ENCODE measurements at places on chromosomes 3 and 15. TPM values are rescaled to one million over a fixed set of nuclear protein-coding genes. Genes with fewer than 3 reads are reported as not detected.

The PLXND1 gene
- 91.8 TPM for total RNA-seq

The PPP1R14D gene
- total RNA-seq, result not detected

The FSTL1 gene
- total RNA-seq, result 1,795 TPM

The TMEM108 gene
- total RNA-seq, result 0.32 TPM

The TMEM158 gene
- total RNA-seq, result 22.9 TPM

The CMTM8 gene
- not detected for total RNA-seq

The KLHL18 gene
- 22.9 TPM for total RNA-seq

DNA sequence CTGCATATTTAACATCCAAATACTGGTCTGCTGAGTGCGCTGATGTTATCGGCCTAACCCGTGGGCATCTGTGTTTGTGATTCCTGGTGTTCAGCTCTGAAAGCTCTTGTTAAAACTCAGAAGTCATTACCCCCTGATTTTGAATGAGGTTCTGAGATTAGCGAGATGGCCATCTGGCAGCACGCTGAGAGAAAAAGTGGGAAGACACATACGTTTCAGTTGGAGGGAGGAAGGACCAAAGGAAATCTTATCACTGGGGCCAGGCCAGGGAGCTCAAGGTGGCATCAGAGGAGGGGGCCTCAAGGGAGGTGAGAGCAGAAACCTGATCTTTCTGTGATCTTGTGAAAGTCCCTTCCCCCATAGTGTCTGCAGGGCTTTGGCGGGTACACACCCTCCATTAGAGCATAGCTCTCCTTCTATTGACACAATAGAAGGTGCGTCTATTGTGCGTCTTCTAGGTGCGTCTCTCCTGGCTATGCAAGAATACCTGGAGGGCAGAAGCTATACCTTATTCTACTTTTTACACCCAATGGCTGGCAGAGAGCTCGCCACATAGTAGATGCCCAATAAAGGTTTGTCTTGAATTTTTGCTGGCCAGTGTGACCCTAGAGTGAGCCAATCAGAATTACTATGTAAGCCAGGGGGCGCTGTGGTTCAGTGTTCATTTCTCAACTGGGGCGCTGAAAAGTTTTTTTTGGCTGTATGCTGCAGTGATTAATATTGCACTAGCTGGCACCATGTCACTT is 182.4 kb downstream of the SHQ1 start:
- peak; percentile 38 for DNase-seq

- DNase-seq, result peak; percentile 23
Measured at GRCh38 chr3:16386561-16386960, 121.5 kb downstream of the OXNAD1 start.

- DNase-seq, result peak; percentile 38
Measured at GRCh38 chr15:50066202-50066601, 52.8 kb downstream of the ATP8B4 start.

- DNase-seq, result no peak
Measured at GRCh38 chr15:50593761-50594160, 47.3 kb upstream of the USP50 start.

DNA sequence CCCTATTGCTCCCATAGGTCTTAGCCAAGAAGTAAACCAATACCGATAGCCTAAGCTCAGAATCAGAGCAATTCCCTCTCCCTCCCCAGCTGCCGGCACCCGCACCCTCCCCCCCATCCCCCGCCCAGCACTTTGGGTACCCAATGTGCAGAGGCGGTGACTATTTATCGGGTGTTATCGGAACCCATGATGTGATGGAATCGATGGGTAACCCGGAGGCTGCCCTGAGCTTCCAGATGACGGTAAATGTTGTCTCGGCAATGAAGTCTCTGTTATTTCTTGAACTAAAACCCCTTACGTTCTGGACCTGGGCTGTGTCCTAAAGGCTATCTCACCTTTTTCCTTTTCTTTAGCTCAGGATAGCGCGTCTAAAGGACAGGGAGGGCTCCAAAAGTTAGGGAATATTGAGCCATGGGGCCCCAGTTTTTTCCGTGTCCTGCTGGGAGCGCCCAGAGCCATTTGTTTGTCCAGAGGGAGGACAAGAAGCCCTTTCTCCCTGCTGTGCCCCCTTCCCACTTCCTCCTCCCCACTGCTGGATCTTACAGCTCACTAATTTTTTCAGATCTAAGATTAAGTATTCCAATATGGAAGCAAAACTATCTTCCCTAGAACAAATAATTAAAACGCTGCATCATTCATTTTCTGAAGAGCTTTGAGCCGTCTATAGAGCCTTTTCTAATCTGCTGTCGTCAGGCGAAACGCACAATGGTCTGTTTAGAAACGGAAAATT is 1.5 kb downstream of the SLITRK3 start:
- no peak for DNase-seq

GRCh38 chr15:99863550-99864198 is 130.4 kb upstream of the LYSMD4 start:
- no peak for DNase-seq

- DNase-seq, result no peak
Measured at GRCh38 chr15:70268698-70269251, 171.1 kb upstream of the TLE3 start.

DNA sequence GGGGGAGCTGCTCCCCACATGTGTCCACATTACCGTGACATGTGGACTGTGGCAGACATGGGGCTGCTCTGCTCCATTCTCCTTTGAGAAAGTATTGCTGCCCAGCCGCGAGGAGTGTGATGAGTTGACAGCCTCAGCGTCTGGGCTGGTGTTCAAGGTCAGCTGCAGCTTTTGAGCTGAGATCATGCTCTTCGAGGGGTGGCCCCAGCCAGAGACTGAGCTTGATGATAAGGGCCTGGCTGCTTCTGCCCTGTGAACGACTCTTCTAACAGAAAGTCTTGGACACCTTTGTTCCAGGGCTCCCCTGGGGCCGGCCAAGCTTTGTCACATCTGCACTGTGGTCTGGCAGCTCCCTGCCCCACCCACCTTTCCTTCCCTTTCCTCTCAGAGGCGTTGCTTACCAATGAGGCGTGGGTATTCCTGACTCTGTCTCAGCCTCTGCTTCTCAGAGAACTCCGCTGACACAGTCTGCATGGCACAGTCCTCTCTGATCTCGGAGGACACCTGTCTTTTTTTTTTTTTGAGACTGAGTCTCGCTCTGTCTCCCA is 86.6 kb downstream of the CHRD start:
- no peak for DNase-seq

DNA sequence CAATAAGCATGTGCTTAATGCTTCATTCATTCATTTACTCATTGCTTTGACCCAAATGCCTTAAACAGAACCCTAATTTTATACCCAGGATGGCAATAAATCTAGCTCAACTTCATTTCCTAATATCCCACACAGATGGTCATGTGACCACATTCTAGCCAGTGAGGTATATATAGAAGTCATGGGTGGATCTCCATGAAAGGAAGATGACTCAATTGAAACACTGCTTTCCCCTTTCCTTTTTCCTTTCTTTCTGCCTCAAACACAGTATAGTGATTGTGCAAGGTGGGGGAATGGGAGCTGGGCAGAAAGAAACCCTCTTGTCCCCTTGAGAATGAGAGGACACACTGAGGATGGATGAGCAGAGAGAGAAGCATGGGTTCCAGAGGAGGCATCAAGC is 183.5 kb upstream of the PRICKLE2 start:
- DNase-seq, result no peak

DNA sequence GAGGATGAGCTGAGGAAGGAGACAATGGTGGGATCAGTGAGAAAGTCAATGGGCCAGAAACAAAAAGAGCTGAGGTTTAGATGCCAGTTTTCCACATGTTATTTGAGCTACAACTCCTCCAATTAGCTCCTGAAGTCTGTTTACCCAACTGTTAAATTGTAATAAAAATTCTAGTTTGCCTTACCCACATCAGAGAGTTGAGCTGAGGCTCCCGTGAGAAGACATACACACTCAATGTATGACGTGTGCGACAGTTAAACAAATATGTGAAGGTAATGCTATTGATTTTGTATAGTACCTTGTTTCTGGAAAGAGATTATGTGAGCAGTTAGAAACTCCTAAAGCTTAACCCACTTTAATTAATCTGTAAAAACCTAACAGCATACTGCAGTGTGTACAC is 318.1 kb upstream of the GRM7 start:
- DNase-seq, result no peak

GRCh38 chr15:84035399-84035766 is 200.2 kb upstream of the GOLGA6L4 start:
- DNase-seq, result peak; percentile 48

- DNase-seq, result no peak
Measured at GRCh38 chr15:77180270-77180669, 109.4 kb upstream of the TSPAN3 start.

- DNase-seq, result no peak
Measured at GRCh38 chr3:182183716-182184430, 472.1 kb downstream of the SOX2 start.

GRCh38 chr3:58577269-58577821 is at the start of gene FAM107A:
Gene FAM107A (minus strand): TSS chr3:58577391. CDS start chr3:58569860, 7,531 bp downstream.
- DNase-seq, result peak; percentile 39

DNA sequence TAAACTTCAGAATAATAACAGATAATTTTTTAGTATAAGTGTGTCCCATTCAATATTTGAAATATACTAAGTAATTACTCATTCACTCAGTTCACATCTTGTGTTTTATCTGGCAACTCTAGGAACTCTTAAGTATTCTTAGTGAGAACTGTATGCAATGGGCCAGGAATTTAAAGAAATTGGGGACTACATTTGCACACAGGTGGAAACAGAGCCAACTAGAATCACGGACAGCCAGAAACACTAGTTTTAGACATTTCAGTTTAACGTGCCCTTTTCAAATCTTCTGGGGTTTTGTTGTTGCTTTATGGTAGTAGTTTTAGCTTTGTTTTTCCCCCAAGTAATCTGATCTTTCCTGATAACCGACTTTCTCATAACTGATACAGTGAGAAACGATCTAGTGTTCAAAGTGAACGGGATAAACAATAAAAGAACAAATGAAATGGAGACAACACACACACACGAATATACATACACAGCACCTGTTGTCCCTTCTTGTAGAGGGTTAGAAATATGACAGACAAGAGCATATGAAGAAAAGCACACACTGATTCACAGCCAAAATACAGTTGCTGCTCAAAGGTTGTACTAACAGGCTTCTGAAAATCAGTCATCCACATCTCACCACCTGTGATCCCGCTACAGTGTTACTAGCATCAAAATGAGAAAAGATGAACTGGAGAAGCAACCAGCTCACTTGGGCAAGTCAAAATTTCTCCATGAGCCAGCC is 167.0 kb downstream of the FMN1 start:
- no peak for DNase-seq

GRCh38 chr3:149401926-149402310 is 24.5 kb upstream of the TM4SF1 start:
- DNase-seq, result no peak

DNA sequence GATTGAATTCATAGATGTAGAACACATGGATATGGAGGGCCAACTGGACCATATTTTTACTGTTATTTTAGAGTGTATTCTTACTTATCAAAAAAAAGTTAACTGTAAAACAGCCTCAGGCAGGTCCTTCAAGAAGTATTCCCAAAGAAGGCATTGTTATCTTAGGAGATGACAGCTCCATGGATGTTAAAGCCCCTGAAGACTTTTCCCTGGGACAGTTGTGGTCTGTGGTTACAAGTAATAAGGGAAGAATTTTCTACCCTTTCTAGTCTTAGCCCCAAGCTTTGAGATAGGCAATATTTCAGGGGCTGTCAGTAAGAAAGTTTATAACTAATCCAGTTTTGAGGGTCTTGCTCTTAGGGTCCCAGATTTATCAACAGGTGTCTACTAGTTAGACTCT is 62.5 kb downstream of the LRRC49 start:
- DNase-seq, result no peak

GRCh38 chr15:42157981-42158765 is 1.7 kb upstream of the PLA2G4F start:
- peak; percentile 70 for DNase-seq

- peak; percentile 72 for DNase-seq
Measured at GRCh38 chr15:55588070-55588814, at the start of gene PYGO1. Gene PYGO1 (minus strand): TSS chr15:55588345. CDS start chr15:55587883, 462 bp downstream.

GRCh38 chr15:100114571-100114970 is 227.2 kb downstream of the ADAMTS17 start:
- peak; percentile 76 for DNase-seq
